ENCODE measurements at places on chromosomes 1 and 21. TPM values are rescaled to one million over a fixed set of nuclear protein-coding genes. Genes with fewer than 3 reads are reported as not detected.

- DNase-seq = no peak
These were observed 475.3 kb upstream of the ADGRL2 start for GRCh38 chr1:81325397-81325796.

Gene KCNA3
- polyA plus RNA-seq = 4.6 TPM

- no peak for DNase-seq
These were observed 30.4 kb downstream of the IFNGR2 start for GRCh38 chr21:33433425-33434114.

Gene ZNF593OS
- 0.87 TPM for polyA plus RNA-seq

GRCh38 chr1:36572142-36572715 lies 89.5 kb upstream of the CSF3R start:
- DNase-seq = no peak

DNA sequence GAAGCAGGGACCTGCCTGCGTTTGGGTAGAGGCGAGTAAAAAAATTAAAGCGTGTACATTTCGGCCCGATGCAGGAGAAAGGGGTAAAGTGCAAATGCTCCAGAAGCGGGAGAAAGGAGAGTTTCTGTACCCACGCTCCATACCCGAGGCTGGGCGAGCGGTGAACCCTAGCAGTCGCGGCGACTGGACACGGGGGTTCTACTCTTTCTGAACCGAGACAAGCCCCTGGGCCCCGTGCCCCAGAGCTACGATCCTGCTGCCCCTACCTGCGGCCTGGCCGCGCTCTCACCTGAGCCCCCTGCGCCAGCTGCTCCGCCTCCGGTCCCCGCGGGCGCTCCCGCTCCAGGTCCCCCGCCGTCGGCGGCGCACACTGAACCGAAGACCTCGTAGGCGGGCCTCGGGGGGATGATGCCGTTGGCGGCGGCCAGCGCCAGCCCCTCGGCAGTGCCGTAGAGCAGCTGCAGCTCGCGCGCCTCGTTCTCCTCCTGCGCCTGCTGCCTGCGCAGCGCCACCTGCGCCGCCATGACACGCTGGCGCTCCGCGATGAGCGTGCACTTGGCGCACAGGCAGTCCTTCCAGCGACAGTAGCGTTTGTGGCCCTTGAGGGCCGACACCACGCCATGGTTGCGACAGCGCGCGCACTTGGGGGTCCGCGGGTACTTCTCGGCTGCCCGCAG lies 2.4 kb downstream of the DMRTA2 start:
- DNase-seq = peak; percentile 57

Gene RAP1GAP
- 1.6 TPM for polyA plus RNA-seq

Gene LRRC7
- polyA plus RNA-seq = 0.21 TPM
